ENCODE measurements at places on chromosomes 6 and 20.

GRCh38 chr6:93785694-93786030 lies 366.3 kb upstream of the EPHA7 start:
- no peak for DNase-seq

GRCh38 chr6:23036406-23036983 lies 467.1 kb downstream of the HDGFL1 start:
- DNase-seq: no peak

- DNase-seq: no peak
Measured at GRCh38 chr6:70415247-70415646, 1.9 kb downstream of the FAM135A start.

DNA sequence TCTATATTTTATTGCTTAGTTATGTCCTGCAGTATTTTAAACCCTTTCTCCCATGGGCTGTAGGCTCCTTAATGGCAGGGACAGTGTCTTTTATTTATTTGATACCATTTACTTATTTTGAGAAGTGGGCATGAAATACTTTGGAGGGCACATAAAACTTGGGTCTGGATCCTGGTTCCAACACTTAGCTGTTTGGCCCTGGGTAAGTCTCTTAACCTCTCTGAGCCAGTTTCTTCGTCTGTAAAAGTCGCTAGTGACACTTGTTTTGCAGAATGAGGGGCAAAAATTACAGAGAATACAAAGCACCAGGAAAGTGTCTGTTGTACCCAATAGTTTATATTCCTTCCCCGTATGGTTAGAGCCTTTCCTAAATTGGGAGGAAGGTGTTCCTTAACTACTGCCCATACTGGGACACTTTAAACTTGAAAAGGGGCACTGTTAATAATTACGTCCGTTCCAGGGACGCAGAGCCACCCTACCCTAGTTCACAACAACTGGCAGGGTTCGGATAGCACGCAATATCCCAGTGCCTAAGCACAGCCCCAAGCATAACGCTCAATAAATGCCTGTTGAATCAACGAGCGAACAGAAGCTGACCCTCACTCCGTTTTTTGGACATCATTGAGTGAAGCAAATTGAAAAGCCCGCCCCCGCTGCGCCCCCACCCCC lies 6.0 kb upstream of the ARMC12 start:
- DNase-seq: no peak

DNA sequence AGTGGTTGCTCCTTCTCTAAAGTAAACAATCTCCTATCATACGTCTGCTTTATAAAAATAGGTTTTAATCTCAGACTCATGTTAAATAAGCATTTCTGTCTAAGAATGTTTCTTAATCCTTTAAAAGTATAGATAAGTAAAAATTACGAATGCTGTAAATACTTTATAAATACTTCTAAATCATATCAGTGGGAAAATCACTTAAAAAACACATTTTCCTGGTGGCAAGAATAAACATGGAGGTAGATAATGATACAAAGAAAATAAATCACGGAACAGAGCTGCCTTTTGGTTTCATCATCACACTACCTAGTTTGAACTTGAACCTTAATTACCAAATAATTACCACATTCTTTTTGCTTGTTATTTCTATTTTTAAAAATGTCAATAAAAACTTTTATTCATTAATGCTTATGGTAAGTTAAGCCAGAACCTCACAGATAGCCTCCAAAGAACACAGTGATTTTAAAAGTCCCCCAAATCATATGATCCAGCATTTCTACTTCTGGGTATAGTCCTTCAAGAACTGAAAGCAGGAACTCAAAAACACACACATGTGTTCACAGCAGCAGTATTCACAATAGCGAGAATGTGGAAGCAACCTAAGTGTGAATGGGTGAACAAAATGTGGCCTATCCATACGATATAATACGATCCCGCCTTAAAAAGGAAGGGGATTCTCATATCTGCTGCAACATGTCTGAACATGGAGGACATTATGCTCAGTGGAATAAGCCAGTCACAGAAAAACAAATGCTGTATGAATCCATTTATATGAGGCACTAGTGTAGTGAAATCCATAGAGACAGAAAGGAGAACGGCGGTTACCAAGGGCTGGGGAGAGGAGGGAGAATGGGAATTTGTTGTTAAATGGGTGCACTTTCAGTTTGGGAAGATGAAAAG lies 72.4 kb downstream of the SLC22A23 start:
- DNase-seq: no peak

DNA sequence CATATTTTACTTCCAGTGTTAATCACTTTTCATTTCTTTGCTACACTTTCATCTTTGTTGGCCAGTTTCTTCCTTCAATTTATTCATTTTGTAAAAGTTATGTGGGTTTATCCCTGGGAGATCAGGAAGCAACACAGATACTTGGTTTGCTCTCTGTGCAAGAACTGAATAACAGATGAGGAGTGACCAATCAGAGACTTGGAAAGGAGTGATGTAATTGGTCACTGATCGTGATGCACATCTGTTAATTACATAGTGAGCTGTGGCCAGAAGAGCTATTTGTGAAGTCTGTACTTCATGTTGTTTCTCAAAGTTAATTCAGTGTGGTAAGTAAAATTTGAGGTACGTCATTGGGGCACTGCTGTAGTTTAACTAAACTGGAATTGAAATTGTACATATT lies 21.3 kb downstream of the ANKRD6 start:
- DNase-seq: no peak

DNA sequence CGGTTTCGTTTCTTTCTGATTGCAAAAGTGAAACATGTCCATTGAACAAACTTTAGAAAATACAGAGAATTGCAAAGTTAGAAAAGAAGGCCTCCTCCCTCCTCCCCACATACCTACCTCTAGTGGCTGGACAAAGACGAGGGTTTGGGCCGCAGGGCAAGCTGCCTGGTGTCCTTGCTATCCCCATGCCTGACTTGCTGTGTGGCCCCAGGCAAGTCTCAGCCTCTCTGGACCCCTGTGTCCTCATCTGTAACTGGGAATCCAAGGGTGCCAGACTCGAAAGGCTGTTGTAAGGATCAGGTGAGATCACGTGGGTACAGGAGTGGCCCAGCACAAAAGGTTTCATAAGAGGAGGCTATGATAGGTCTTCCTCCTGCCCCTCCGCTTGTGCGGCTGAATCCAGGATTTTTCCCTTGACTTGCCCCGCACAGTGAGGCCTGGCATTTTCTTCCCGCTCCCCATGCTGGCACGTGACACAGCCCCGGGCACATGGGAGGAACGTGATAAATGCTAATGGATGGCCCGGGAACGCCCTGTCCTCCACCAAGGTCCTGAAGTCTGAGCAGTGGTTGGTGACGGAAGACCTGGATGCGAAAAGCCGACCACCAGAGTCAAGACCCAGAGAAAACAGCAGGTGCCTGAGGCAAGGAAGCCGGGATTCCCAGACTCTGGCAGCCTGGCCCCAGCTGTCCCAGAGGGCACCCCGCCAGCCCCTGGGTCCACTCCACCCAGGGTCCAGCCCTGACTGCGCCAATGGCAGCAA lies 55.8 kb downstream of the UBE2V1 start:
- DNase-seq: no peak

- no peak for DNase-seq
Measured at GRCh38 chr6:42604150-42604549, 40.3 kb downstream of the UBR2 start.

GRCh38 chr6:158648682-158649131 lies 1.1 kb upstream of the SYTL3 start:
- peak; percentile 3 for DNase-seq

- DNase-seq: no peak
Measured at GRCh38 chr20:38543014-38543906, 37.7 kb upstream of the ADIG start.

DNA sequence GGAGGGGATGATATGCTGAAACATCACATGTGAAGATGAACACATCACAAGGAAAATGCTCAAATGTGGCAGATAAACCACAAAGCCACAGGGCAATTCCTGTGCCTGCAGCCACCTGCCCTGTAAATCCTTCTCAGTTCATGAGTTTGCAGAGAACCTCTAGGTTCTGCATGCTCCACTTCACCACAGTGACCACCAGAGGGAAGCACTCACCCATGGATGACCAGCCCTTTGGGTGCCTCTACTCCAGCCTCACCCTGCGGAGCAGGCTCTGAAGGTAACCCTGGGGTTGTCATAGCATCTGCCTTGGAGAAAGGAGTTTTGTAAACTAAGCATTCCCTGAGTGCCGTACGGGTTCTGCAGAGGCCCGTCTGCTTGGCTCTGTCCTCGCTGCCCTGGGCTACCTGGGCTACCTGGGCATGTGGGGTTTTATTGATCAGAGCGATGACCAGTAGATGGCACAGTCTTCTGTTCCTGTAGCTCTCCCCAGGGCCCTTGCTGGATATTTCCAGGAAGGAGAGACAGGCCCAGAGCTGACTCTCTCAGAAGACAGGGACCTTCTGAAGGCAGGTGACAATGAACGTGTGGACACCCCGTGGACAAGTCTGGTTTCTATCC lies 31.7 kb upstream of the CST1 start:
- DNase-seq: no peak

DNA sequence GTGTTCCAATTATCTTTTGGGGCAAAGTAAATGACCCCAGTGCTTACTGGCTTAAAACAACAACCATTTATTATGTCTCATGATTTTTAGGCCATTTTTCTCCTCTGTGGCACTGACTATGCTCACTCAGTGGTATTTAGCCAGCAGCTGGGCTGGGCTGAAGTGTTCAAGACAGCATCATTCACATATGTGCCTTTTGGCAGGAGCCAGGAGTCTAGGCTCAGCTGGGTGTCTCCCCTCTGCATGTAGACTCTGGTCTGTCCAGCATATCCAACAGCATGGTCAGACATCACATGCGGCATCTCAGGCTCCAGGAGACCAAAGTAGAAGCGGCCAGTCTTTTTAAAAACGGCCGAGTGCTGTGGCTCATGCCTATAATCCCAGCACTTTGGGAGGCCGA lies 120.3 kb upstream of the TOP1 start:
- no peak for DNase-seq

DNA sequence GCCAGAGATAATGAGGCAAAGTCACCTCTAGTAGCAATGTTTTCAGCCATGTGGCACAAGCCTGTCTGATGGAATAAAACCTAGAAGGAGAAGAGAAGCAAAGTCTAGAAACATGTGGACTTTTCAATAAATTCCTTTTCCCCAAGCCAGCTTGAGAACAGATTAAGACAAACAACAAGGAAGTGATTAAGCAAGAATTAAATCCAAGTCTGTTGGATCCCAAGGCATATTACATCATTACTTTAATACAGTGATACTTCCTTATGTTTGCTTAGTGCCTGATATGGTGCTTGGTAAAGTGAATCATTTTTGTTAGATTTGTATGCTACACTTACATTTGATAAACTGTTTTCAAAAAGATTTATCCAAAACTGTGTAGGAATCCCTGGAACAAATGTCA lies 260.3 kb upstream of the FAM83B start:
- DNase-seq: no peak

DNA sequence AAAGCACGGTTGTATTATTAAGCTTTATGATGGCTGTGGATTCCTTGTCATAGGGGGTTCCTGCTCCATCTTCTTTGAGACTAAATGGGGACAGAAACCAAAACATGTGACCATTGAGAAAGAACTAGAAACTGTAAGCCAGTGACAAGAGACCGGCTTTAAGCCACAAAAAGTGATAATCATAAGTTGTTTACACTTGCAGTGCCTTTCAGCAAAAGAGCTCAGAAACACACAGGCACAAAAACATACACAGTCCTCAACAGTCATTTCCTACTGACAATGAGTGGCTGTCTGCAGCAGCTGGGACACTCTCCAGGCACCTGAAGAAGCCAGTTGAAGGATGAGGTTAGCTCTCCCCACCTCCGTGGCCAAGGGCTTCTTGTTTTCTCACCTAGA lies 20.0 kb upstream of the UBE2J1 start:
- no peak for DNase-seq

- no peak for DNase-seq
Measured at GRCh38 chr20:46204594-46205186, 86.6 kb downstream of the CD40 start.

- DNase-seq: no peak
Measured at GRCh38 chr6:168129292-168130167, 50.5 kb upstream of the FRMD1 start.

DNA sequence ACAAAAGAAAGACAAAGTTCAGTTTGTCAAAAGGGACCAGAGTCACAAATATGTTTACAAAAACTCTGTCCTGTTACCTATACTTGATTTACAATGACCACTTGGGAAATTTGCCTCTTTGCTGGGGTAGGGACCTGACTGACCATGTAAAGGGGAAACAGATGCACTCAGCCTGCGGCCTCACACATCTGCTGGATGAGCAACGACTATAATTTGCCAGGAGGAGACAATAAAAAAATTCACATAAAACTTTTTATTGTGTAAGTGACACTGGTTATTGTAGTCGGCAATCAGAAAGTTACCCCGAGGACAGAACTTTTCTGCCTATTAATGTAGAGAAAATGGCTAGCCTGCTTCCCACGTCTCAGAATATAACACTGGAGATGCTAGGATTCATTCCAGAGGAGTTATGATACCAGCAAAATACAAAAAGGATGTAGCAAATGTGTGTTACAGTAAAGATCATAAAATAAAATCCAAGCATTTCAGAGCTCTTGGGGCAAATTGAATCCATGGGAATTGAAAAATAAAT lies 415.4 kb upstream of the SPTLC3 start:
- DNase-seq: no peak

- DNase-seq: no peak
Measured at GRCh38 chr20:57212534-57213276, 53.7 kb downstream of the BMP7 start.

- no peak for DNase-seq
Measured at GRCh38 chr20:17446171-17446570, 85.0 kb downstream of the BFSP1 start.

DNA sequence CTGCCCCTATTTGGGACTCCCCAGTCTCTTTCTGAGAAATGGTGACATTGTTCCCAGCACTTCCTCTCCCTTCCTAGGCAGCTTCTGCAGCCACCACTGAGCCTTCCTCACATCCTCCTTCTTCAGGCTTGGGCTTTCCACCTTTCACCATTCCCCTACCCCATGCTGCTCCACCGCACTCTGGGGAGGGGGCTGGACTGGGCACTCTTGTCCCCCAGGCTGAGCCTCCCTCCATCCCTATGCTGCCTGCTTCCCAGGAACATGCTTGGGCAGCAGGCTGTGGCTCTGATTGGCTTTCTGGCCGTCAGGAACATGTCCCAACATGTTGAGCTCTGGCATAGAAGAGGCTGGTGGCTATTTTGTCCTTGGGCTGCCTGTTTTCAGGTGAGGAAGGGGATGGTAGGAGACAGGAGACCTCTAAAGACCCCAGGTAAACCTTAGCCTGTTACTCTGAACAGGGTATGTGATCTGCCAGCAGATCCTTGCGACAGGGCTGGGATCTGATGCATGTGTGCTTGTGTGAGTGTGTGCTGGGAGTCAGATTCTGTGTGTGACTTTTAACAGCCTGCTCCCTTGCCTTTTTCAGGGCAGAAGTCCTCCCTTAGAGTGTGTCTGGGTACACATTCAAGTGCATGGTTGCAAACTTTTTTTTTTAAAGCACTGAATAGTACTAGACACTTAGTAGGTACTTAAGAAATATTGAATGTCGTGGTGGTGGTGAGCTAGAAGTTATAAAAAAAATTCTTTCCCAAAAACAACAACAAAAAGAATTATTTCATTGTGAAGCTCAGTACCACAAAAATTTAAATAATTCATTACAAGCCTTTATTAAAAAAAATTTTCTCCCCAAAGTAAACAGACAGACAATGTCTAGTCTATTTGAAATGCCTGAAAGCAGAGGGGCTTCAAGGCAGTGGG lies 2.1 kb upstream of the CDKN1A start:
- DNase-seq: no peak

- DNase-seq: no peak
Measured at GRCh38 chr20:47985092-47985850, 200.0 kb upstream of the SULF2 start.

All from upper lobe of right lung (tissue), 1 donor.